CD14-positive monocyte (primary cell): ENCODE measurements at places on chromosomes 4 and X. TPM values are rescaled to one million over a fixed set of nuclear protein-coding genes. Genes with fewer than 3 reads are reported as not detected.

DNA sequence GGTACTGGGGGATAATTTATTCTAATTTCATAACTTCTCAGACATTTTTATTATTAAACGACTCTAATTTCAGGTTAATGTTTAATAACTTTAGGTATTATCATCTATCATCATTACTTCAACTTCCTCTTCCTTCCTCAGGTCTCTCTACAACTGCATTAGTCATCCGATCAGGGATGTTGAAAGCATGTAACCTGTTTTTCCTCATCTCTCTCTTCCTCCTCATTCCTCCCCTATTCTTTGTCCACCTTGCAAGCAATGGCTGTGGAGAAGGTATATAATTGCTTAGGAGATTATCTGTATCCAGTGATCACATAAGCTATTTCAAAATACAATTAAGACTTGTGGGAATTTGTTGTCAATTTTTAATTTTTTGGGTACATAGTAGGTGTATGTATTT, 632.6 kb upstream of the DIAPH2 start:
- no peaks in the 10 kb centered on the region for H3K4me1 ChIP-seq
- no peak for DNase-seq
- no peak overlapping the region for H3K27ac ChIP-seq
- H3K4me3 ChIP-seq: no peak overlapping the region
- no peaks in the 10 kb centered on the region for H3K27me3 ChIP-seq

GRCh38 chr4:70704931-70705182, 16.5 kb downstream of the UTP3 start:
- no peak for DNase-seq
- peak overlapping the region; percentile 63 for H3K27ac ChIP-seq
- H3K4me1 ChIP-seq: peaks cover 17% of the 10 kb centered on the region
- H3K36me3 ChIP-seq: no peaks in the 10 kb centered on the region
- H3K4me3 ChIP-seq: peak overlapping the region; percentile 62
- H3K27me3 ChIP-seq: no peaks in the 10 kb centered on the region

Gene TRIM2
- 0.67 and 0.76 TPM in 2 replicates for polyA plus RNA-seq

DNA sequence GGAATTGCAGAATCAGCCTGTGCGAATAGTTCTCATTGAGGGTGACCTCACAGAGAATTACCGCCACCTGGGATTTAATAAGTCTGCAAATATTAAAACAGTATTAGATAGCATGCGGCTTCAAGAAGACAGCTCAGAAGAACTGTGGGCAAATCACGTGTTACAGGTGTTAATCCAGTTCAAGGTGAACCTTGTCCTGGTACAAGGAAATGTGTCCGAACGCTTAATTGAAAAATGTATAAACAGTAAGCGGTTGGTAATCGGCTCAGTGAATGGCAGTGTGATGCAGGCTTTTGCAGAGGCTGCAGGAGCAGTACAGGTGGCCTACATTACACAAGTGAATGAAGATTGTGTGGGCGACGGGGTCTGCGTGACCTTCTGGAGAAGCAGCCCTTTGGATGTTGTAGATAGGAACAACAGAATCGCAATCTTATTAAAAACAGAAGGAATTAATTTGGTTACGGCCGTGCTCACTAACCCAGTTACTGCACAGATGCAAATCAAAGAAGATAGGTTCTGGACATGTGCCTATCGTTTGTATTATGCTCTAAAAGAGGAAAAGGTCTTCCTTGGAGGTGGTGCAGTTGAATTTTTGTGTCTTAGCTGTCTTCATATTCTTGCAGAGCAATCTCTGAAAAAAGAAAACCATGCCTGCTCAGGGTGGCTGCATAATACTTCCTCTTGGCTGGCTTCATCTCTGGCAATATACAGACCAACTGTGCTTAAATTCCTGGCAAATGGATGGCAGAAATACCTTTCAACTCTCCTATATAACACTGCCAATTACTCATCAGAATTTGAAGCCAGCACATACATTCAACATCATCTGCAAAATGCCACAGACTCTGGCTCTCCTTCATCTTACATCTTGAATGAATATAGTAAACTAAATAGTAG, 10.7 kb downstream of the BBS12 start:
- H3K4me1 ChIP-seq: peaks cover 59% of the 10 kb centered on the region
- no peak for DNase-seq
- H3K27ac ChIP-seq: no peak overlapping the region
- H3K27me3 ChIP-seq: no peaks in the 10 kb centered on the region
- no peak overlapping the region for H3K4me3 ChIP-seq
